ENCODE measurements at places on chromosomes 11 and 22.

- no peak for DNase-seq
Measured at GRCh38 chr11:32098142-32098903, 7.4 kb downstream of the RCN1 start.

- DNase-seq, result no peak
Measured at GRCh38 chr11:59992425-59992824, 24.6 kb upstream of the OOSP4B start.

- DNase-seq, result no peak
Measured at GRCh38 chr11:126703662-126704061, 296.9 kb downstream of the KIRREL3 start.

DNA sequence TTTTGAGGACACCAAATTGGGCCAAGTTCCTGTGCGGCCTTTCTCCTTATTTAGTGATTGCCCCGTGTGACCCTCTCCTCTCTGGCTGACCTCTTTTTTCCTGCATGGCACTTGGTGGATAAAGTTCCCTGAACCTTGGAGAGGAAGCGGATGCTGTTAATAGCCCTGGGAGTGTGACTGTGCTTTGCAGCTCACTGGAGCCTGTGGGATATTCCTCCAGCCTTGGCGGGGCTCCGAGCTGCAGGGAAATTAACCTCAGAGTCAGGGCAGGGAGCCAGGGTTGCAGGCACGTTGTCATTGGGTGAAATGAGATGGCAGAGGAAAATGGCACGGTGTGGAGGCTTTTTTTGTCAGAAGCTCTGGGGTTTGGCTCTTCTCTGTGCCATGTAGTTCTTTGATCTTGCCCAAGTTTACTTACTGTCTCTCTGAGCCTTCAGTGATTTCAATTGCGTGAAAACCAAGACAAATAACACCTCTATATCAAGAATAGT, 965 bp downstream of the OR9Q1 start:
- DNase-seq, result no peak

- peak; percentile 81 for DNase-seq
Measured at GRCh38 chr11:65132988-65133700, 1.2 kb downstream of the SYVN1 start.

DNA sequence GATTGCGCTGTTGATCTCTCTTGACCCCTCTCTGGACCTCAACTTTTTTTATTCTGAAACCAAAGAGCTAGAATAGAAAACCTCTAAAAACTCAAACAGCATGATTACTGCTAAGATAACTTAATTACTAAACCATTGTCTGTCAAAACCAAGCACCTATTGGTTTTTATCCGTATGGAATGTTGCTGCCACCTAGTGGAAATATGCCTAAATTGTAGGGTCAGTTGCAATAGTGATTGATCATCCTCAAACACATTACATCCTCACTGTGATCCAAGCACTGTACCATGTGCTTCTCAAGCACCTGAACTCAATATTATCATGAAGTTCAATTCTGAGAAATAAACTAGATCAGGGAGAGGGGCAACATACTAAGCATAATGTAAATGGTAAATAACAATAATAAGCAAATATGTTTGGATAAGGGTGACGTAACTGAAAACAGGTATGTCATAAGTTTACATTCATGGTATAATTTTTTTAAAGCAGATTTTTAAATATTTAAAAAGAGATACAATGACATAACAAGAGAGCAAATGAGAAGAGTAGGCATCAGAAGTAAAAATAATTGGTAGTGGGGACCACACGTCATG, 3.8 kb upstream of the OR5A2 start:
- peak; percentile 35 for DNase-seq

GRCh38 chr11:118264569-118265465, 720 bp upstream of the MPZL2 start:
- no peak for DNase-seq

DNA sequence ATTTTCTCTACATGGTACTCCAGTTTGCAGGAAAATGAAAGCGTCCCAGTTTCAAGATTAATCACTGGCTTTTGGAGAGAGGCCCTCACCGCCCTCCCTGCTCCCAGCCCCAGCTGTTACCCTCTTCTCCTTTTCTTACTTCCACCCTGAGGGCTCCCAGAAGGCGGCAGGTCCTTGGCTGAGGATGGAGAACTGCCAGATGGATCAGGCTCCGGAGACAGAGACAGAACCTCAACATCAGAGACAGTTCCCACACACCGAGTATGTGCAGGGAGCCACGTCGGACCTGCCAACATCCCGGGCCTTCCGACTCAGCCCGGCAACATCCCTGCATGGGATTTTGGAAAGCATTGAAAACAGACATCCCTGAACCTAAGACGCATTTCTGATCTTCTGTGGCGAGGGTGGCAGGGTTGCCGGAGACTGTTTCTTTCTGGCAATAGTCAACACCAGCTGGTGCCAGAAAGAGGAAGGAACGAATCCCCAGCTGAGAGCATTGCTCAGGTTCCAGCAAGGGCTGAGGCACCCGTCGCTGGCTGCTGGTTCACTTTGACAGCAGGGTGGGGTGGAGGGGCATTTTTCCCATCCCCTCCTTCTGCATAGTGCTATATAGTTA, 467.1 kb downstream of the MIAT start:
- no peak for DNase-seq
